Right lobe of liver (tissue), 6 donors: ENCODE measurements at places on chromosomes 13 and 19. TPM values are rescaled to one million over a fixed set of nuclear protein-coding genes. Genes with fewer than 3 reads are reported as not detected.

The MBD3L3 gene
- total RNA-seq, result not detected

The COX7A1 gene
- 2.1 TPM for total RNA-seq

The RXFP2 gene
- total RNA-seq, result not detected

The CLDN10 gene
- 1.9 TPM for total RNA-seq

The MCEMP1 gene
- total RNA-seq, result 0.20 TPM

The IGFL1 gene
- not detected for total RNA-seq

The ZNF260 gene
- total RNA-seq, result 3.9 TPM

The S1PR5 gene
- total RNA-seq, result 0.39 TPM

The ADGRE1 gene
- total RNA-seq, result 0.18 TPM

The CERS1 gene
- total RNA-seq, result not detected

The LHB gene
- total RNA-seq, result not detected

The PDX1 gene
- total RNA-seq, result 0.32 TPM

The C1QTNF9B gene
- 0.18 TPM for total RNA-seq

The METTL21C gene
- total RNA-seq, result not detected

The CLEC17A gene
- total RNA-seq, result not detected

The ZNF738 gene
- total RNA-seq, result 0.78 TPM
